ENCODE measurements at places on chromosomes 4 and X.

DNA sequence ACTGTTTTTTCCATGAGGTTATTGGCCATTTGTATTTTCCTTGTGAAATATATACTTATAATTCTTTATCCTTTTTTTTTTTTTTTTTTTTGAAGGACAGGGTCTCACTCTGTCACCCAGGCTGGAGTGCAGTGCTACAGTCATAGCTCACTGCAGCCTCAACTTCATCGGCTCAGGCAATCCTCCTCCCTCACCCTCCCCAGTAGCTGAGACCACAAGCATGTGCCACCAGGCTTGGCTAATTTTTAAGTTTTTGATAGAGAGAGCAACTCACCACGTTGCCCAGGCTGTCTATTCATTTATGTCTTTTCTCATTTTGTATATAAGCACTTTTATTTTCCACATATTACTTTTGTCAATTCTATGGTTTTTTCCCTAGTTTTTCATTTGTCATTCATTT is 16.8 kb downstream of the RBPJ start:
- no peak for DNase-seq

DNA sequence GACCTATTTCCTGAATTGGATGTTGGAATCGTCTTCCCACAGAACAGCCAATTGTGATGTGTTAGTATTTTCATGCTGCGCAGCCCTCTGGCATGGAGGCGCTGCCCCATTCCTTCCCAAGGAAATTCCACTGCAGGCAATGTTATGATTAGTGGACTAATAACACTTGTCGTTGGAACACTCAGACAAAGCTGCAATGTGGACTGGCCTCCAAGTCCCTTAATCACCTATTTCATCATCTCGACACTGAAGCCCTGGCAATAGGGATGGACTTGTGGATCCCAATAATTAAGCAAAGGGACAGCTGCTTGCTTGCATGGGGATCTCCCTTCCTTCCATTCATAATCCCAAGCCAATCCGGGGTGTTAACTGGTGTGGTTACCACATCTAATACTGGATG is 78.8 kb upstream of the PLAC1 start:
- no peak for DNase-seq

- DNase-seq: peak; percentile 82
These were observed 3.0 kb downstream of the GIMD1 start for GRCh38 chr4:106365613-106366012.

DNA sequence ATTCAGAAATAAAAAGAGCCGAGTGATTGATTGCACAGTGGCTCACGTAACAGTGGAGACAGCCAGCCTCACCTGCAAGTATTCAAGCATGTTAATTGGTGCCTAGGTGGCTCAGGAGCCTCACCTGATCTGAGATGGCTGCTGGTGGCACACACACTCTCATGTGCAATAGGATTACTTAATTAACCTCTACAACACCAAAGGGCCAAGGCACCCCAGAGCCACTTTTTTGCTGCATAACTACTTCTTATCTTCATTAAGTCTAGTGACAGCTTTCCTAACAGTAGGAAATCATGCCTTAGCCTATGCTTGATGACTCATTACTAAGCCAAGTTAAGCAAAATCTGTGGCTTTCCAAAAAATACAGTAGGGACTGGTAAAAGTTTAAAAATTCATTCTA is 117.3 kb upstream of the NOCT start:
- no peak for DNase-seq

DNA sequence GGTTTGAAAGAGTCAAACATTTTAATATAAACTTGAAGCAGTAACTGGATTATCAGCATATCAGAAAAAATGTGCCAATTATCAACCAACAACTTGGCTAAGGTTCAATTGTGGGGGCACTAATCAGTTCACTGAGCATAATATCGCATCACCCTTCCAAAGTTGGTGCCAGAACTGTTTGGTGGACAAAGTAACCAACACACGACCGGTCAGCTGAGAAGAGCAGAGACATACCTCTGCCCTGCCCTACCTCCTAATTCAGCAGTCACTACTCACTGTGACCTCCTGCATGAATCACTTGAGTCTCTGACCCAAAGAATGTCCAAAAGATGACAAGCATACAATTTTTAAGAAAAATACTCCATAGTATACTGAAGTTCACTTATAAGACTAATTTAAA is 53.2 kb downstream of the TSPAN5 start:
- DNase-seq: no peak

- DNase-seq: no peak
These were observed 186.7 kb upstream of the VEGFC start for GRCh38 chr4:176979416-176979815.

DNA sequence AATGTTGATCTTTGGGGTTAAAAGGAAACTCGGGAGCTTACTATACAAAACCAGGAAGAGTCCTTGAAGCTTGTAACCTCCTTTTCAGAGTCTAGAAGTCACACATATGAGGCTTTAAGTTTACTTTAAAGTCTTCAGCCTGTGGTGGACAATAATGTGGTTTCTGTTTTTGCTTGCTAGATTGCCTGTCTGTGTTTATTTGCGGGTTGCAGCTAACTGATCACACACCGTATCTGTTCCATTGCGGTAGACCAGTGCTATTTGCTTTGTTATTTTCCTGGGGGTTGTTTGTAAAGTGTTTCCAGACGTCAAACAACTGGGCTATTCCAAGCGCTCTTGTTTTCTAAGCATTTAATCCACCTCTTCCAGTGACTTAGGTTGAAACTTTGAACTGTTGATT is 143.0 kb upstream of the GYPA start:
- no peak for DNase-seq

- no peak for DNase-seq
These were observed 15.7 kb downstream of the ADGRA3 start for GRCh38 chr4:22500128-22500611.

DNA sequence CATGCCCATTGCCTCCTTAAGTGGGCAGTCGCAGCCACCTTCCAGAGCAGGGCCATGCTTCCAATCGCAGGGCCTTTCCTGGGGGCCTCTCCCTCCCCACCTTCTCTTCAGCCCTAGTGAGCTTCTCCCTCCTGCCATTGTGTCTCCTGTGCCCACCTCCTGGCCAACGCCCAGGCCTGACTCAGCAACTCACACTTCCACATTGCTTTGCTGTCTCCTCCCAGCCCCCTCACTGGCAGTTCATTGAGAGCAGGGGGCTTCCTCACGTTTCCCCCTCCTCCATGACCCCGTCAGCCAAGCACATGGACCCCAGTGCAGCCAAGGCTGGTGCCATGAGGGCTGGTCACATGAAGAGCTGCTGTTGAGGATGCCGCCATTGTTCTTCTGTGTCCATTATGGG is 25.9 kb downstream of the HTRA3 start:
- no peak for DNase-seq

- DNase-seq: no peak
These were observed 29.5 kb upstream of the MAP3K15 start for GRCh38 chrX:19544693-19545305.

- DNase-seq: peak; percentile 44
These were observed 71.1 kb downstream of the NSG1 start for GRCh38 chr4:4457803-4458553.

- no peak for DNase-seq
These were observed 113.8 kb downstream of the ADRA2C start for GRCh38 chr4:3879681-3880614.

GRCh38 chr4:122131562-122132157 is 20.5 kb upstream of the BLTP1 start:
- DNase-seq: no peak

DNA sequence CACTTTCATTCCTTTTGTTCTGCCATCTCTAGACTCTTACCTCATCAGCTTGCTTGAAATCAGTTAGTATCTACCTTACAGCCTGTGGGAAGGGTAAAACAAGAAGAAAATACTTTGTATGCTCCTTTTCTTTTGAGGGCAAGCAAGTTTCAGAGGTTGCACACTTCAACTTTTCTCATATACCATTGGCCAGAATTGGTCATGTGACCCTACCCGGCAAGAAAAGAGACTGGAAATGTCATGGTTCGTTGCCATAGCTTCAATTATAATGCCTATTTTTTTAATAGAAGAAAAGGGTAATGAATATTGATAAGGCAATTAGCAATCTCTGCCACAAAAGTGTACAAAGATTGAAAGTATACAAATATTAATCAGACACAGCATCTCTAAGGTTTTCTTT is 346.7 kb upstream of the TACR3 start:
- no peak for DNase-seq

DNA sequence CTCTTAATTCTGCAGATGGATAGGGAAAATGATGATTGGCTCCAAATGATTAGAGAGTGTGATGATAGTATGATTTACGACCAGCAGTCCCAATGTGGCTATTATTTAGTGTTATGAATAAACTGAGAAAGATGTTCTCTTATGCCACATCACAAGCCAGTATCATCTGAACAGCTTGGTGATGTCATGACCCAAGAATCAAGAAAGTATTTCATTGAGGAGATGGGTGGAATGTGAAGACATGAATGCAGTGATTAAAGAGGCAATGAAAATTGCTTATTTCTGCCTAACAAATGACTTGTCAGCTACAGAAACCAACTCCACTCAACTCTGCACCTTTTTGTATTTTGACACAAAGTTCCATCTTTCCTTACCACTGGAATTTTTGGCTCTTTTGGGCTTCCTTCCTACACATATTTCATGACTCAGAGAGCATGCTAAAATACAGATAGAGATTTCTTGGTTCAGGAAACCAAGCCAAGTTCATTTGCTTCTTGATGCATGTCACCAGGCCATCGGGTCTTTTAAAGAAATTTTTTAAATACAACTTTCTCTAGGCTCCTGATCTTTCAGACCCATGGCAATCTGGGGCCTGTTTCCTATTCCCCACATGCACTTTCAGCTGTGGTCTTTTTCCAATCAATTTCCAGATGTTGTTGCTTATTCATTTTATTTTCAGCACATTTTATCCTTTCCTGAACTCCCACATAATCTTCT is 174.2 kb downstream of the HHIP start:
- no peak for DNase-seq

GRCh38 chrX:111830571-111830970 is 45.4 kb upstream of the TRPC5OS start:
- no peak for DNase-seq

DNA sequence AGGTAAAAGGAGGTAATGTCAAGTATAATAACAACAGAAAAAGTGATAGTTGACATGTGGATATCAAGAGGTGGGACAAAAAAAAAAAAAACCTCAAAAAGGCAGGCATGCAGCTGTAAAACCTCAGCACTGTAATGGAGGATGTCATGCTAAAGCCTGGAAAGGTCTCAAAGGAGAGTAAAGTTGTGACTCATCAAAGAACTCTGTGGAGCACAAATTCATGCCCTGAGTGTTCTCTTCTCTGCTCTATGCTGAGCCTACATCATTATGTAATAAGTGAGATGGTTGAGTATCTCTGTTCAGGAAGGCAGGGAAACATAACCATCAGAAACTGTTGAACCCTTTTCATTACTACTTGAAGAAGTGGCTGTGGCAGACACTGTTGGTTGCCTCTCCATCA is 597.8 kb downstream of the BCOR start:
- DNase-seq: no peak

- DNase-seq: no peak
These were observed 6.1 kb downstream of the GRIA2 start for GRCh38 chr4:157226601-157227000.

DNA sequence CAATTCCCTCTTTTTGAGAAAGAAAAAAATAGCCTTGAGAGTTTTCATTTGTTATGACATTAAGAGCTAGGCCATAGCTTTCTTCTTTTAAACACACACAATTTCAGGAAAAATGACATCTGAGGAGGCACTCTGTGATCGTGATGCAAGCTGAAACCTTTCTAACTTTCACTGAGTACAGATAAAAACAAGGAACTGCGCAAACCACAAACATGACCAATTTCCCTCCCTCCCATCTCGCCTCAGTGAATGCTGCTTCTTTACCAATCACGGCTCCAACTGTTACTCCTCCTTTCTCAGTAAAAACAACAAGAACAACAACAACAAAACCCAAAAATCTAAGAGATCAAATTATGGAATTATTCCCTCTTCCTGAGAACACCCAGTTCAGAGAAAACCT is 626.8 kb downstream of the TLL1 start:
- no peak for DNase-seq

- no peak for DNase-seq
These were observed 144.9 kb downstream of the ANXA5 start for GRCh38 chr4:121551881-121552280.

DNA sequence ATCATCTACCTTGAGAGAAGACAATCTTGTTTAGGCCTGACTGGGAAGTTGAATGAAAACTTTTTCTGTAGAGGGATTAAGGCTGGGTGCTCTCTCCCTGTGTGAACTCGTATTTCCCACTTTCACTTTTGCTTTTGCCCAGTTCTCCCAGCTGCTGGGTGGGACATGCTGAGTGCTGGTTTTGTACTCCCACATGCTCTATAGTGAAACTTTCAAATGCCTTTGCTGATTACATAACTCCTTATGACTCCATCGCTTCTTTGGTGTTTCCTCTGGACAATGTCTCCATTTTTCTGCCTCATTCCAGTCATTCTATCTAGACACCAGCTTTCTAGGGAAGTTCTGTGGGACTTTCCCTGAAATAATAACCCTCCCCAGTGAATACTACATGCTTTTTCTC is 100.5 kb downstream of the CLNK start:
- peak; percentile 77 for DNase-seq

GRCh38 chrX:136318895-136319597 is 18.3 kb downstream of the ADGRG4 start:
- no peak for DNase-seq

- DNase-seq: no peak
These were observed 7.2 kb downstream of the PGAM4 start for GRCh38 chrX:77962068-77962902.

DNA sequence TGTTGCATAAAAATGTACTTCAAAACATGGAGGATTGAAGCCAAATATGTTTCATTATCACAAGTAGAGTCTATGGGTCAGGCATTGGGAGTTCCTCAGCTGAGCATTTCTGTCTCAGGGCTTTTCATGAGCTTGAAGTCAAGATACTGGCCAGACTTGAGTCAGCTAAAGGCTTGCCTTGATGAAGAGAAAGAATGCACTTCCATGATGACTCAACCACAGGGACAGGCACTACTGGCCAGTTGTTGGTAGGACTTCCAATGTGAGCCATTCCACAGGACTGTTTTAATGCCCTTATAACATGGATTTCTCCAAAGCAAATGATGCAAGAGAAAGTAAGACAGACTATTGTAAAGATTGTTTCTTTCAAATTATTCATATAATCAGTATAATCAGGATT is 895.6 kb downstream of the RAB28 start:
- DNase-seq: no peak

- DNase-seq: no peak
These were observed 484.5 kb downstream of the PDGFC start for GRCh38 chr4:156487107-156487506.

DNA sequence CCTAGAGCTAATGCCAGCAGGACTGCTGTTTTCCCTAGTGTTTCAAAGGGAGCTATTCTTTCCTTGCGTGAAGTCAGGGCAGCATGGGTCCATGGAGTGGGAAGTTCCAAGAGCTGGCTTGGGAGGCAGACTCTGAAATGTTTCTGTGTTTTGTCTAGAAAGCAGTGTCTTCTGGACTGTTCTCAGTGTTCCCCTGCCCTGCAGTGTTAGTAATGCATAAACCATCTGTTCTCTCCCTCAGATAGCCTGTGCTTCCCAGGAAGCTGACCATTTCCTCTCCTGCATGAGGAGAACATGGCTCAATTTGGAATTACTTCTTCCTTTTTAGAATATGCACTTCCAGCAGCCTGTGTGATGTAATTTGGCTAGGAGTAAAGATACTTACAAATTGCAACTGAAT is 116.7 kb upstream of the CXCL13 start:
- DNase-seq: no peak

- no peak for DNase-seq
These were observed 18.0 kb downstream of the CRMP1 start for GRCh38 chr4:5874811-5875449.
